ENCODE measurements at places on chromosomes 6 and 20. TPM values are rescaled to one million over a fixed set of nuclear protein-coding genes. Genes with fewer than 3 reads are reported as not detected.

Gene SLC26A8
- 3.1 TPM for total RNA-seq

Gene CST2
- not detected for total RNA-seq

Gene WFDC2
- total RNA-seq, result 9.9 TPM

DNA sequence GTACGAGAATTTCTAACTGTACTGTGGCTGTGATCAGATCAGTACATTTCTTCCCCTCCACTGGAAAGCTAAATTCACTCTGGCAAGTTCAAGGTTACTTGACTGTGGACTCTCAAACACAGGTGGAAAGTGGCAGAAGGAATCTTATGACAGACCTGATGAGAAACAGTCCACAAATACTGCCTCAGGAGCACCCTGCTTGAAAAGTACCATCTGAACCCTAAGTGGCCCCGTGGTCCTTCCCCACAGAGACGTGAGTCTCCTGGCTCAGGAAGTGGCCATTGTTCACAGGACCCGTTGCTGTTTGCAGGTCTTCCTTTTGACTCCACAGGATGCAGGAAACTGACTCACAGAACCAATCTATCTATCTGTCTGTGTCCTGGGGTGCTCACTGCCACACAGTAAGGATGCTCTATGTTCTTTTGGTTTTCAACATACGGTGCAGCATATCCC is 47.5 kb upstream of the NHSL1 start:
- no peak for DNase-seq

- no peak for DNase-seq
Observed at GRCh38 chr6:91982559-91982958, 1395.7 kb upstream of the MAP3K7 start.

DNA sequence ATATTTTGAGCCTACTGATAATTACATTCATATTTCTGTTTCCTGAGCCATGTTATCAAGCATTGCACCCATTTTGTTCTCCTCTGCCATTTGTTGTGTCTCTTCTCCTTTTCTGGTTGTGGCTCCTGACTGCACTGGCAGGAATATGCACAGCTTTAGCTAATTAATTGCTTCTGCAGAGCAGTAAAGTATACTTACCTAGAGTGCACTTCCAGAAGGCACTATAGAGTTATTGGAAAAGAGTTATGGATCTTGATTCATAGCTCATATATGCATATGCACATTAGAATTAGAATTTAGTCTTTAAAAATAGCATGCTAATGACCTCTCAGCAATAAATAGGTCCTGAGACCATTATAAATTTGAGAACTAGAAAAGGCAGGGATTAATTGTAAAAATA is 262.6 kb downstream of the NKAIN2 start:
- DNase-seq, result no peak

GRCh38 chr6:155077331-155077730 is 82.2 kb downstream of the TIAM2 start:
- peak; percentile 59 for DNase-seq

GRCh38 chr6:168819546-168819945 is 378.6 kb downstream of the SMOC2 start:
- DNase-seq, result no peak

DNA sequence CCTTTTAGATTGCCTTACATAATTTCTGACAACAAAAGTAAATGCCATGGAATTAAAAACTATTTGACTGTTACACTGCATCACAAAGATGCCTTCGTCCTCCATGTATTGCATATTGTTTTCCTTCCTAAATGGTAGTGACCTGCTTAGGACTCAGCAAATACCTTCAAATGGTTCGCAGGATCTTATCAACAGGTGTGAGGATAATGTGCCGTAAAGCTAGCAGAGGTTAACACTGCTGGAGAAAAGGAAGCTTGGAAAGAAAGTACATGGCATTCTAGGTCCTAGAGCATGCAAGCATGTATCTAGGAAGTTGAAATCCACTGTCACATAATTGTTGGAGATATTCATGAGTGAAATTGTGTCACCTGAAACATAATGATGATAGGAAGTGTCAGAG is 5.5 kb downstream of the CLVS2 start:
- no peak for DNase-seq

GRCh38 chr6:168315596-168315995 is 4.0 kb downstream of the DACT2 start:
- no peak for DNase-seq

GRCh38 chr20:12956303-12956702 is 52.5 kb upstream of the SPTLC3 start:
- no peak for DNase-seq

DNA sequence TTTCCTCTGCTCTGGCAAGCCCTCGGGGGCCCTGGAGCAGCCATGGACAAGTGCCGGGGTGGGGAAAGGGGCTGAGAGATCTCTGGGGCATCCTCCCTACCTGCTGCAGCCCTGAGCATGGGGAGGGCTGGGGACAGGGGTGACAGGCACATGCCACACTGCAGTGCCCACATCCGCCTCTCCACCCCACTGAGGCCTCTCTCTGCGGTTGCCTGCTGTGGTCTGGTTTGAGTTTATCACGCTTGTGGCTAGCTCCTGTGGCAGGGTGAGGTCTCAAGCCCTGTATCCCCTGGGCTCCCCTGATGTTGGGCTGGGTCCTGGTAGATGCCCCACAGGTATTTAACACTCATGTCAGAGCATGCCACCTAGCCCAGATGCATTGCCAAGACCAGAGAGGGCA is 52.9 kb upstream of the MLN start:
- no peak for DNase-seq

DNA sequence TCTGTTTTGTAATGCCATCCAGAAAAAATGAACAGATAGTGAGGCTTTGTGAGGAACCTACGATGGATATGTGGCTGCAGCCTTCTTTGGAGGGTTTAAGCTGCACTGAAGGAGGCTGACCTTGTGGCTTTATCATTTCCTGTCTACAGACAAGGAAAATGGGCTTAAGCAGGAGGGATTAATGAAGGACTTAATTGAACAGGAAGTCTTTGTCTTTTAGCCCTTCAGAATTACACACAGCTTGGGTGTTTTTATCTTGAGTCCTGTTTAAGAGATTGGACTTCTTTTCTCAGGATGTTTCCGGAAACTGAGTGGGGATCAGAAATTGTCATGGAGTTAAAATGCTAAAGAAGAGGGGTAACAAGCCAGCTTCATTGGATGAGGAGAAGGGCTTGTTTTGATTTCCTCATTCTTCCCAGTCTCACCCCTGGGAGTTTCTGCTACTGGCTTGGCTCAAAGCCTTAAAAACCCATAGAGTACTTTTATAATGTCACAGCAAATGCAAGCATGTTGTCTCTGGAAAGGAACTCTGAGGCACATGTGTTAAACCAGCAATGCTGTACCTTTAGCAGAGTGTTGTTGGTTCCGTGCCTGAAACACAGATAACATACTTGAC is 193.6 kb downstream of the JARID2 start:
- no peak for DNase-seq

GRCh38 chr6:31752739-31753319 is 9.6 kb upstream of the SAPCD1 start:
- DNase-seq, result no peak

Data from umbilical cord (tissue), 2 donors.